ENCODE measurements at places on chromosomes 6 and 20.
A peak's percentile ranks its signal among the peaks of the same experiment; 100 is the strongest.

- DNase-seq, result no peak
Measured at GRCh38 chr6:90764001-90764400, 177.1 kb upstream of the MAP3K7 start.

- no peak for DNase-seq
Measured at GRCh38 chr20:41046716-41047115, 18.1 kb downstream of the TOP1 start.

DNA sequence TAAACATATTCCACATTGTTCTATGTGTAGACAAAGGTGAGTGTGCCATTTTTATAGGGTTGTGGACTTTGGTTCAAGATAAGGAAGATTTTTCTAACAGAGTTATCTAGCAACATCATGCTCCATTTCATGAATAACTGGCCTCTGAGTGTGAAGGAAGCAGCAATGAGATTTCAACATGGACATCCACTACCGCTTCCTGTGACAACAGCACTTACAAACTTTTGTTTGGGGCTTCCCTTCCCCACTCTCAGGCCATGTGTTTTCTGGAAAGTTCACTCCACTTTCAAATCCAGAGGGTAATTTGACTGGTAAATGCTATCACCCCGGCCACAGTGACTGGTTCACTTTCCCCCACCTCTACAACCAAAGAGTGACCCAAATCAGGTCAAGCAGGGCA, 38.1 kb upstream of the PROKR2 start:
- DNase-seq, result no peak

DNA sequence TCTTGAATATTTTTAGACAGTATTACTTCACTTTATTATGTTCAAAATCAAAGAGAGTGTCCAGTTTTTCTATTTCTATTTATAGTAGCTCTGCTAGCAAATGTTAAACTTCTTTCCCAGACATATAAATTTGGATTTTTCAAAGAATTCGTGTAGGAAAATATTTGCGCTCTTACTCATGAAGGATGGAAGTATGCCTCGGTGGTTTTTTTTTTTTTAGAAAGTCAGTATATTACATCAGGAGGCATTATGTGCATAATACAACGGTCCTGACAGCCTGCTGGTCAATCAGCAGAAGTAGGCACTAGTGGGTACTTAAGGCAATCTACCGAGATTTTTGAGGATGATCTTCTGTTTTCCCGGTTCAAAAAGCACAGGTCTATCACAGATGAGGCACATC, 249.3 kb downstream of the TBX18 start:
- no peak for DNase-seq

- DNase-seq, result no peak
Measured at GRCh38 chr6:17771609-17772008, 64.9 kb upstream of the NUP153 start.

DNA sequence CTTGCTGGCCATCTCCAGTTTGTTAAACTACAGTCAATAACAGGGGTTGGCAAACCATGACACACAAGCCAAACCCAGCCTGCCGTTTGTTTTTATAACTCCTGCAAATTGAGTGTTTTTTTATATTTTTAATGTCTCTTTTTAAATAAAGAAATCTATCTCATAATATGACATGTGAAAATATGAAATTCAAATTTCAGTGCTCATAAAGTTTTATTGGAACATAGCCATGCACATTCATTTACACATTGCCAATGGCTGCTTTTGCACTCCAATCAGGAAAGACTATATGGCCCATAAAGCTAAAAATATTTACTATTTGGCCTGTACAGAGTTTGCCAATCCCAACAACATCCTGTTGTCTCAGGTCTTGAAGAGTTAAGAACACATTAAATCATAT, 129.0 kb upstream of the SRSF6 start:
- no peak for DNase-seq

GRCh38 chr6:108798670-108799353, 49.4 kb upstream of the ARMC2 start:
- DNase-seq, result peak; percentile 81

DNA sequence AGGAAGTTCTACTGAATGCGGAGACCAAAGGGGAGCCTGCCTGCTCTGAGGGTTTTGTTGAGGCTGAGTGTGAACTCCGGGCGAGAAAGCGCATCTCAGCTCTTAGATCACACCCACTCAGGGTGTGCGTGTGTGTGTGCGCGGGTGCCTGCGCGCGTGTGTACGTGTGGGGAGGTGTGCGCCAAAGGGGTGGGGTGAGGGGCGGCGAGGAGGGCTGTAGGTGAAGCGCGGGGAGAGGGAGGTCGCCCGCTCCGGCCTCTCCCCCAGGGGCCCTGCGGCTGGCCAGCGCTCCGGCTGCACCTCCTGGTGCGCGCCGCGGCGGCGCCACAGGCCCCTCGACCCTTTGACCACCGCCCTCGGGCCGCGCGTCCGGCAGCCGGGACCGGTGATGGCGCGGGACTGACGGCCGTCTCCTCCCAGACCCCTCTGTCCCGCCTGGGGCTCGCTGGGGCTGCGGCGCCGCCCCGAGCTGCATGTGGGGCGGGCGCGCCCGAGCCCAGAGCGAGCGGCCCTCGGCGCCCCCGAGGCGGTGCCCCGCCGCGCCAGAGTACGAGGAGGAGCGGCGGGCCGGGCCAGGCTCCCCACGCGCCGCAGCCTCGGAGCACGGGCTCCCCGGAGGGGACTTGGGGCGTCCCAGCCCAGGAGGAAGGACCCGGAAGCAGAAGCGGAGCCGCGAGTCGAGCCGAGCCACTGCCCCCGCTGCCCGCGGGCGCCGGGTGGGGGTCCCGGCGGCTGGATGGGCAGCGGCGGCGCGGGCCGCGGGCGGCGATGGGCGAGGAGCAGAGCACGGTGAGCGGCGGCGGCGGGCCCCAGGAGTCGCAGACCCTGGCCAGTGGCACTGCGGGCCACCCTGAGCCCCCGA, at the start of gene RNF217:
Gene RNF217, plus strand, starts transcription at position 661 of the 862 bp plus-strand sequence. Its CDS starts 108 bp downstream, at position 769.
- no peak for DNase-seq

DNA sequence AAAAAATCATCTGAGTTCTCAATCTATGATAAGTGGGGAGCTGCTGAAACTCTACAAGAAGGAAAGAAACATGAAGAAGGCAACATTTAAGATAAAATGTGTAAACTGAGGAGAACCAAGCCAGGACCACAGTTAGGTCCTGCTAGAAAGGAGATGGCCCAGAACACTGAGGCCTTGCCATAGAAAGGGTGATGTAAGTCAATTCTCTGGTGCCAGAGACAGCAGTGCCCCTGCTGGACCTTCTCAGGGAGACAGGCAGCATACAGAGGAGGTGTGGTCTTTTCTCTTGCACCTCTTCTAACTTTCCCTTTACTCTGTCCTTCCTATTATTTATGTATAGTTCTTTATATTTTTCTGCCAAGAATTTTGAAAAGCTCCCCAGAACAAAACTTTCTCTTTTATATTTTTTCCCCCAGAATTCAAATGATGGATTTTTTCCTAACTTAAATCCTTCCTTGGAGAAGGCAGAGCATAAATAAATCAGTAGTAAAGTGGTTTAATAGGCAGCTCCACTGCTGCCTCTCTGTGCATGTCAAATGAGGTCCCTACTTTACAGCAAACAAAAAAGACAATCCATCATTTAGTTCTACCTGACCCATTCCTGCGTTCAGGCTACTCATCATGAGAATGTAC, 9.0 kb downstream of the UQCC2 start:
- peak; percentile 68 for DNase-seq

Data from T-helper 1 cell (primary cell).